ENCODE measurements at places on chromosomes 2 and 18. TPM values are rescaled to one million over a fixed set of nuclear protein-coding genes. Genes with fewer than 3 reads are reported as not detected.

- no peak for DNase-seq
Observed at GRCh38 chr2:55148269-55148668, 83.8 kb downstream of the CLHC1 start.

GRCh38 chr2:136328207-136328795 lies 210.4 kb upstream of the CXCR4 start:
- no peak for DNase-seq

DNA sequence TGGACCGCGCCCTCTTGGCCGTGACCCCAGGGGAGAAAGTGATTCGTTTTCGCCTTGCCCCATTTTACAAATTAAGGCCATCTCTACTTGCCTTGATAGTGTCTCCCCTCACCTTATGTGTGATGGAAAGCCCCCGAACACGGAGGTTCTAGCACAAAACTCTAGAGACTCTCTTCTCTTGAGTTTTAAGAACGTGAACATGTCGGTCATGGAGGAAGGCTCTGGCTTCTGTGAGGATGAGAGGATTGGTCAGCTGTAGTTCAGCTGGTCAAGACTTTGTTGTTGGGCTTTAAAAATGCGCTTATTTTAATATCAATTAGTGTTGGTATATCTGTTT lies 828 bp downstream of the DYNC1I2 start:
- DNase-seq: no peak

GRCh38 chr2:232377841-232378734 lies 463 bp upstream of the ALPP start:
- no peak for DNase-seq

DNA sequence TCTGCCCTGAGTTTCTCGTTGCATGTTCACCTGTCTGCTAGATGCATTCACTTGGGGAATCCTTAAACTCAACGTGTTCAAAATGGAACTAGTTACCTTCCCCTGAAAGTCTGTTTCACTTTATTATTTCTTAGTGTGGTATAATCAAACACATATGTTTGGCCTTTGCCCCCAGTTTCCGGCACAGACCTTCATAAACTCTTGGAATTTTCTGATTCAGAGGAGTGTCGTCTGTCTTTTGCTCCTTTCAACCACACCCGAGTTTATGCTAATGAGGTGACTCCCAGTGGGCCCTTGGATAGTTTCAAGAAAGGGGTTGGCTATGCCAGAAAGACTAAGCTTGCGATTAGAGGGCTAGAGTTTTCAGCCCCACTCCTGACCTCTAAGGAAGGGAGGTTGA lies 198.9 kb downstream of the CDCA7 start:
- DNase-seq: no peak

DNA sequence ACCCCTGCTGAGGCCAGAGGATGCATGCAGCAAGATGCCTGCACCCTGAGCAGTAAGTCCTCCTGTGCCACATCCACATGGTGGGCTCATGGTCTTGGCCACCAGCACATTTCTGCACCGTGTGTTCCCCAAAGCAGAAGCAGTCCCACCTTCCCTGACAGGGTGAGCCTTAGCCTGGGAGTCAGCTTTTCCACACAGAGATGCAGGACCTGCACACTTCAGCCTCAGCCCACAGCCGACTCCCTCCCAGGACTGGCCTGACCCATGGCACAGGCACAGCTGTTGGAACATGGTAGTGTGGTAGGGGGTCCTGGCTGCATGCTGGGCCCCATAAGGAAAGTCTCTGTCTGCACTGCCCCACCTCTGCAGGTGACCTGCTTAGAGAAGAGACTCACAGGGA lies 5.0 kb downstream of the SNED1 start:
- DNase-seq: no peak

GAL3ST2 gene
- total RNA-seq: not detected

DNA sequence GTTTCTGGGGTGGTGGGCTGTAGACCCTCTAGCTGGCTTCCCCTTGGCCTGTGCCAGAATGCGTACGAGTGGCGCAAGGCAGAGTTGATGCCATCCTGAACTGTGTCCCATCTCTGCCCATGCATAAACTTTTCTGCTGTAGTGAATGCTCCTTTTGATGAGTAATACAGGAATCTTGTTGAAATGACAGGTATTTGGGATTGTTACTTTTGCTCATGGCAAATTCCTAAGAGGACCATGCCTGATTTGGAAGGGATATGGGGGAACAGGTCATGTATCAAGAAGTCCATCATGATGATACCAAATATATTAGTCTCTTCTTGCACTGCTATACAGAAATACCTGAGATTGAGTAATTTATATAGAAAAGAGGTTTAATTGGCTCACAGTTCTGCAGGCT lies 648.0 kb downstream of the SLC4A3 start:
- DNase-seq: no peak

NT5C1B gene
- not detected for total RNA-seq

MTX2 gene
- total RNA-seq: 9.4 TPM

DNA sequence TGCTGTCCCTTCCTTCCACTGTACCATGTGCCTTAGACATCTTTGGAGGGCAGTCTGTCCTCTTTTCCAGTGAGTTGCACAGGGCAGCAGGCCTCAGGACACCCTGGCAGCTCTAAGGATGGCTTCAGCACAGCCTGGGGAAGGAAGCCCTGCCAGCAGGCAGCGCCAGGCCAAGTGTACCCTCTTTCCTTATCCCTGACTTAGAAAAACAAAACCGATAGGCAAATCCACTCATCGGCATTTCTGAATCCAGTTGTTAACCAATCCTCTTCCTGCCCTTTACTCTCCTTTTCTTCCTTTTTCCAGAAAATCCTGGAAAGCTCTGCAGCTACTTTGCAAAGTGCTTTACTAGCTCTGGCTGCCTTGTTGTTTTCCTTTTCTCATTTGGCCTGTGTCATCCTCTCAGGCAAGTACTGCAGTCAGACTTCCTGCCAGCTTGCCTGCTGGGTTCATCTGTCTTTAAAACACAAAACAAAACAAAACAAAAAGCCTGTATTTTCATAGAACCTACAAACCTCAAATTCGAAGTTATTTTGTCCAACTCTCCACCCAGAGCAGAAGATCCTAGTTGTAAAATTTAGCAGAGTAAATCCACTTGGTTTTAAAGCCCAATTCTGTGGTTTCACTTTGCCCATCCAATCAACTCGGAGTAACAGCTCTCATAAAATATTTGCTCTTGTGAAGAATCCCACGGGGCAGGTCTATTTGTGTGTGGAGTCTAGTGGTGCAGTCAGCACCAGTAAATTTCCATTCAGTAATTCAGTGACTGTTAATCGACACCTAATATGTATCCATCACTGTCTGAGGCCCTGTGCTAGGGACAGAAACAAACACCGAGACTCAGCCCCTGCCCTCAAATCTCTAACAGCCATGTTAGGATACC lies 45.2 kb downstream of the PCBP1 start:
- DNase-seq: peak; percentile 44

DNA sequence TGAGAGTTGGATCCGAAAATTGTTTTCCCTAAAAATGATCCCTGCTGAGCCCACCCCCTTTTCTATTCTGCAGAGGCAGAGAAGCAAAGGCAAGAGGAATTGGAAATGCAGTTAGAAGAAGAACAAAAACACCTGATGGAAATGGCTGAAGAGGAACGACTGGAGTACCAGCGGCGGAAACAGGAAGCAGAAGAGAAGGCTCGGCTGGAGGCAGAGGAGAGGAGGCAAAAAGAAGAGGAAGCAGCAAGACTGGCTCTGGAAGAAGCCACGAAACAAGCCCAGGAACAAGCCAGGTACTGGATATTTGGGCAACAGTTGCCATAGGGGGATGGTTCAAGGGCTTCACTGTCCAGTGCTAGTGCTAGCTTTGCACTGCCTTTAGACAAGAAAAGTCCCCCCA lies 41.7 kb downstream of the SUMO1 start:
- no peak for DNase-seq

DNA sequence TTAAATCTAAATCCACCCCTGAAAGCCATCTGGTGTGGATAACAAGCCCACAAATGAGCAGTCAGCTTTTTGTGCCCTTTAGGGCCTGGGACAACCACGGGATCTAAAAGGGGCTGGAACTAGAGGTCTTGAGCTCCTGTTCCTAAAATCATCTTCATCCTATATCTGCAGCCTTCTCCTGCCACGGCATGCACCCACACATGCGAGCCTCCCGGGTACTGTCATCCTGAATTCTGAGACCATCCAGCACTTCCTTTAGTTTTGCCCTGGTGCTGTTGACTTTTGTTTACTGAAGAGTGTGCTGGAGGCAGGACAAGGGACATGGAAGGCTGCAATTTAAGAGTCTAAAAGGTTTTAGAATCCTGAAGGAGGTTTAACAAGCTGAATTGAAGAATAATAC lies 183.2 kb downstream of the FAM210A start:
- DNase-seq: no peak

BCL11A gene
- total RNA-seq: 11.9 TPM

GRP gene
- total RNA-seq: not detected

DNA sequence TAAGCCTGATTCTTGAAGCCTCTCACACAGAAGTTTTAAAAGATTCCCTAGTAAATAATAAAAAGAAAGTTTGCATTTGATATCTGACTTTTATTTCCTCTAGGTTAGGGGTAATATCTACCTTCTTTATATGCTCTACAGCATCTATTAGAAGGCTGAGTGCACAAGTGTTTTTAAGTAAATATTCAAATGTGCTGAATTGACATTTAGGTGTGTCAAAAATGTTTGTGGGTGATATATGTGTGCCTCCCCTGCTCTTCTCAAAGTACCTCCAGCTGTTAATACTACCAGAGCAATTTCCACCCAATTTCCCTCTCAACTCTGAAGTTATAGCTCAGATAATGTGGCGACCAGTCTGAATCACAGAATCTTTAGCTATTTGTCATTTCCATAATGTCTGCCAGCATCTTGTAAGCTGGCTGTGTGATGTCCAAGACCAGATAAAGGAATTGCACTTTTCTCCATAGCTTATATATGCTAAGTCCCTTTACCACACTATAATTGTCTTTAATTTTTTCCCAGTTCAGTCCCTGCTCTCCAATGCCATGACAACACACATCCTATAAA lies 24.4 kb upstream of the ERMN start:
- no peak for DNase-seq

DNA sequence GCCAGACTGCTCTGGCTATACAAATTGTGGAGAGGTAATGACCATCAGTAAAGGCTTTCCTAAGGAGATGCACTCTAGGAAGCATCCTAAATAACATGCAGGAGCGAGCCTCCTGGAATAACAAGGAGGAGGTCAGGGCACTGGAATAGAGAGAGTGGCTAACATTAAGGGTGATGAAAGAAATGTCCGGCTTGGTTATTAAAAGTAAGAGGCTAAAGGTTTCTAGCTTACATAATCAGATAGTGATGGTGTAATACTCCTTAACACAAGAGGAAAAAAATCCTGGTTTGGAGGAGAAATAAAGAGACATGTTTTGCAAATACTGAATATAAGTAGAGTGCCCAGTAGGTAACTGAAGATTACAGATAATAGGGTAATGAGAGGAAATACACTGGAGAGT lies 365.7 kb downstream of the ZEB2 start:
- no peak for DNase-seq

GRCh38 chr2:236117861-236118269 lies 50.3 kb downstream of the GBX2 start:
- no peak for DNase-seq

RASGRP3 gene
- 3.8 TPM for total RNA-seq

DNA sequence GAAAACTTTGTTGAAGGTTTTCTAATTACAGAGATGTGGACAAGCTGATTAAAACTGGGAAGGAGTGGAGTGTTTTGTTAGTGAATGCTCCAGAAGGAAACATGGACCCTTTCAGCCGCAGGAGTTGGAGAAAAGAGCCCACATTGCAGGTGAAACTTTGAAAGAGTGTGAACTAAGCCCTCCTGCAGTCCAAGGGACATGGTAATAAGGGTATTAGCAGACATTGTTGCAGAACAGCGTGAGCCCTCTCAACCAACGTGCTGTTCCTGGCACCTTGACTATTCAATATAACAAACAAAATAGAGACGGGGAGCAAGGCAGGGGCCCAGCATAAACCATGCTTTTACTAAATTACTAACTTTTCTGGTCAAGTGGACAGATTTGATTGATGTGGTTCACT lies 122.7 kb downstream of the EPHA4 start:
- DNase-seq: no peak

DNA sequence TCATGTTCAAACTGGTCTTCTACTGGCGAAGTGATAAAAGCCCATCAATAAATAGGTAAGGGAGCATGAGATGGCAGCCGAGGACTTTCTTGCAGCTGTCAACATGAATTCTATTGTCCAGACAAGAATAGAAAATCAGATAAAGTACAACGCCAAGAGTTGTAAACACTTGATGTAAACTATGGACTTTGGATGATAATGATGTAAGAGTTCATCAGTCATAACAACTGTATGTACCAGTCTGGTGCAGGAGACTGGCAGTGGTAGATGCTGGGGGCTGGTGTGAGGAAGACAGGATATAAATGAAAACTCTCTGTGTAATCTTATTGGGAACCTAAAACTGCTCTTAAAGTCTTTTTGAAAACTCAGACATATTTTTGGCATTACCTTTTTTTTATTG lies 155.9 kb upstream of the RASGRP3 start:
- no peak for DNase-seq

GRCh38 chr2:231457101-231457500 lies 7.2 kb downstream of the NCL start:
- DNase-seq: no peak

DNA sequence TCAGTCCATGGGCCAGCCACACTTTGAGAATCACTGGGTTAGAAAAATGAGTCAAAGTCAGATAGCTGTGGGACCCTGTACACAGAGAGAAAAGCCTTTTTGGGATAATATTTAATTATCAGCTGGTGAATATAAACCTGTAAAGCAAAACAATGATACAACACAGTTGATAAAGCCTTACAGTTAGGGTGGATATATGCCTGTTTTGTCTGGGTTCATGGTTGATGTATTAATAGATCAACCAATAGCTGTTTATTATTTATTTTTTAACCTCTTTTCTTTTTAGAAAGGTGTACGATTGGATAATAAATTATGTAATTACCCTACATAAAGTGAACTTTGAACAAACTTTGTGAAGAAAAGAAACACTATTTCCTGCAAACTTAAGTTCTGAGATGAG lies 145.6 kb downstream of the TDRD15 start:
- no peak for DNase-seq

PECR gene
- total RNA-seq: 17.4 TPM

RFX8 gene
- 0.25 TPM for total RNA-seq

IL1B gene
- total RNA-seq: not detected

GRCh38 chr2:233338812-233339368 lies 15.4 kb upstream of the DGKD start:
- DNase-seq: no peak
